ENCODE measurements at places on chromosomes 1 and 21.
A peak's percentile ranks its signal among the peaks of the same experiment; 100 is the strongest.

DNA sequence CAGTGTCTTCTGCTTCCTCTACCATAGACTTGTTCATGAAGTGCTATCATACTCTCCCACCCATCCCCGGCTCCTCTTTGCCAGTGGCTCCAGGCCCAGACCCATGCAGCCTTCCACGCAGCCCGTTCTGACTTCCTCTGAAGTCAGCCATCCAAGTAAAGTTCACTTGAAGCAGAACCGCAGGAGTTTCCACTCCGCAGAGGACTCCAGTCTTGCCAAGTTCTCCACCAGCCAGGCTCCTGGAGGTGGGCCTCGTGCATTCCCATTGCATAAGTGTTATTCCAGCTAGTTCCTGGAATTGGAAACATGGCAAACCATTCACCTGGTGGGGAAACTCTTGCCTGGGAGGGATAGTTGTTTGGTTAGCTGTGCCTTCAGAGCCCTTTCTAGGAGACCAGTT lies 185.1 kb downstream of the PLPP3 start:
- DNase-seq: no peak

DNA sequence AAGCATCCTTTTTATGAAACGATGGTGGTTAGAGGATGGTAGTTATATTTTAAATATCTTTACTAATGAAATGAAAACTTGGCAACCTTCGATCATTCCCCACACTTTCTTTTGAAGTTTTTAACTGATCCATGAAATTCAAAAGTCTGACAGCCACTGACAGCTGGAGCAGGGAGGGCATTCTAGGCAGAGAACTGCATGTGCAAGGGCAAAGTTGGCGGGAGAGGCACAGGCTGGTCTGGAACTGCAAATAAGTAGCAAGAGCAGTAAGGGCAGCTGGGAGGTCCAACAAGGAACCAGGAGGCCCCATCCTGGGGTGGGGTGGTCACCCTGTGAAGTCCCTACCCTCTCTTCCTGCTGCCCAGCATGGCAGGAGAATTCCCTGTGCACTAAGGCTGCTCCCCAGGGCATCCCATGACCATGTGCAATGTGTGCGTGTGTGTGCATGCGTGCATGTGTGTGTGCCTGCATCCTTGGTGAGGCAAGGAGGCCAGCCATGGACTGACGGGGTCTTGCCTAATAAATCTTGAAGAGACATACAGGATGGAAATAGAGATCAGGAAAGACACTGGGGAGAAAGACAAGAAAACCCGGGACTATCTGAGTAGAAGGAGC lies 33.1 kb upstream of the FOXO6 start:
- no peak for DNase-seq

GRCh38 chr1:34419663-34420136 lies 243.0 kb downstream of the C1orf94 start:
- no peak for DNase-seq

DNA sequence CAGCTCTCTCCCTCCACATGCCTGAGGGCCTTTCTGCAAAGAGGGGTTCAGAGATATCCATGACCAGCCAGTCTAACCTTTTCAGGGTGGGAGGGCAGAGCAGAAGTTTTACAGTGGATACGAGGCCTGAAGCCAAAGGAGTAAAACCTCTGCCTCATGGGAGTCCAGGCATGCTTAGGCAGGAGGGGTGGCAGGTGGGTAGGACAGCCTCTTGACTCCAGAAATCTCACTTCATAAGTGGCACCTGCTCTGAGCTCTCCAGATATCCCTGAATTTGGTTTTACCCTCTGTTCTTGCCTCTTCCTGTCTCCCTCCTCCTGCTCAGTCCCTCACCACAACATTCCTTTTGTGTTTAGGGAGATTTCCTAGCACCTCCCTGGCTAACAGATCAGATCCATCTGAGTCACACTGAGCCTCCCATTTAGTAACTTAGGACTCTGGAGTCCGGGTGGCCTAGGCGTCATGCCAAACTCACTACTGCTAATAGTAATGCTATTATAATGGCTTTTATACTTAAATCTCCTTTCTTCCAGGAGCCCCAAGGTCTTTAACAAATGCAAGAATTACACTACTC lies 201.0 kb downstream of the HS2ST1 start:
- DNase-seq: no peak

- no peak for DNase-seq
Observed at GRCh38 chr1:214511639-214511998, 39.8 kb downstream of the PTPN14 start.

- DNase-seq: no peak
Observed at GRCh38 chr21:42691901-42692559, 38.6 kb downstream of the PDE9A start.

GRCh38 chr1:61005614-61006580 lies 76.5 kb upstream of the NFIA start:
- DNase-seq: no peak

DNA sequence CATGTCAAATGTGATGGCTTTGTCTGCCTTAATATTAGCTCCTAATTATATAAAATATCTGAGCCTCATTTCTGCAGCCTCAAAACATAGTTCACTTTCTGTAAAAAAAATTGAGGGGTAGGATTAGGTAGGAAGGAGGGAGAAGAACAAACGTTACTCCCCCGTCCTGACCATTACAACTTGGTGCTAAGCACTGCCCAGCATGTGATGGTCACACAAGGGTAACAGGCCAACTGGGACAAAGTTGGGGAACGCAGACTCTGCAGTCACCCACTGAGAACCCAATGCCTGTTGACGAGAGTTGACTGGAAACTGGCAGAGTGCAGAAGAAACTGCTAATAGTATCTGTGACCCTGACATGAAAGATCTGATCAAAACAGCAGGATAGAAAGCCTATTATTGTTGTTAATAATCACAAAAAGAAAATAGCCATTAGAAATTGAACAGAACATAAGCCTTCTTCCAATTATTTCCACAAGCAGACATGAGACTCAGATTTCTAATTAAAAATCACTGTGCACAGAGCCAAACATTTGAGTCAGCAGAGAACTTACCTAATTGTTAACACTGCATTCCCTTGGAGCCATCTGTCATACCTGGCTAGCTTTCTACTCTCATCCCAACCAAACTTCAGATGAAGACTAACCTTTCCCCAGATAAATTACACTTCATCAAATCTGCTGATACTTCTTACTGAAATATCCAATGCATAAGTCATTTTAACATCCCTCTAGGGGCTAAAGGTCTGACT lies 5.5 kb downstream of the SORT1 start:
- no peak for DNase-seq

GRCh38 chr1:113681596-113682337 lies 77.5 kb downstream of the PHTF1 start:
- DNase-seq: no peak

- DNase-seq: no peak
Observed at GRCh38 chr1:9319789-9320519, 27.3 kb downstream of the SPSB1 start.

DNA sequence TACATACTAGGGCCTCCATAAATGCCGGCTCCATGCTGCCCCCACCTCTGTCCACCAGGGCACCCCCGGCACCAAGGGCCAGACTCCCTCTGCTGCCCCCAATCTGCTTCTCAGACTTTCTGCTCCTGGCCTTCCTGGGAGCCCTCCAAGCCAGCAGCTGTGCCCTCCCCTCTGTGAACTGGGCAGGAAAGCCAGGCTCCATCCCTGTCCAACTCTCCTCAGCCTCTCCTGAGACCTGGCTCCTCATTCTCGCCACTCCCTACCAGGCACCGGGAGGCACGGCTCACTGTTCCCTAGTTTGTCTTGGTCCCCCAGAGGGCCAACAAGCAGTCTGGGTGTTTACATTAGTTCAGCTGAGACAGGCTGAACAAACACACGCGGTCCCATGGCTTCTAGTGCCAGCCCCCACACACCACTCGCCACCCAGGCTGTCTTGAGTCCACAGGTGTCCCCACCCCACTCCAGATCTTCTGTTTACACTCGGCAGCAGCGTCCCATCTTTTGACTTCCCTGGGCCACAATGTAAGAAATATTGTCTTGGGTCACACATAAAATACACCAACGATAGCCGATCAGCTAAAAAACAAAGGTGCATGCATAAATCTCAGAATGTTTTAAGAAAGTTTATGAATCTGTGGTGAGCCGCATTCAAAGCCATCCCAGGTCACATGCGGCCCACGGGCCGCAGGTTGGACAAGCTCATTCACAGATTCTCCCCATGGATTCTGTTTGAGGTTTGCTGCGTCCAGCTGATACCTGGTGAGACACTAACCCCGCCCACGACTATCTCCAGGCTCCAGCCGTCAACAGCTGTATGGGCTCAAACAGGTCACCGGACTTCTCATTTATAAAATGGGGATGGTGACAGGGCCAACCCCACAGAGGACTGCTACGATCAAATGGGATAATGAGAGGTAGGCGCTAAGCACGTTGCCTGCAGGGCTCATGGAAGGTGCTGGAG lies 29.5 kb upstream of the ECE1 start:
- no peak for DNase-seq

GRCh38 chr1:110185181-110185580 lies 24.9 kb upstream of the KCNC4 start:
- DNase-seq: no peak

- peak; percentile 9 for DNase-seq
Observed at GRCh38 chr21:25283720-25284119, 323.6 kb downstream of the MRPL39 start.

DNA sequence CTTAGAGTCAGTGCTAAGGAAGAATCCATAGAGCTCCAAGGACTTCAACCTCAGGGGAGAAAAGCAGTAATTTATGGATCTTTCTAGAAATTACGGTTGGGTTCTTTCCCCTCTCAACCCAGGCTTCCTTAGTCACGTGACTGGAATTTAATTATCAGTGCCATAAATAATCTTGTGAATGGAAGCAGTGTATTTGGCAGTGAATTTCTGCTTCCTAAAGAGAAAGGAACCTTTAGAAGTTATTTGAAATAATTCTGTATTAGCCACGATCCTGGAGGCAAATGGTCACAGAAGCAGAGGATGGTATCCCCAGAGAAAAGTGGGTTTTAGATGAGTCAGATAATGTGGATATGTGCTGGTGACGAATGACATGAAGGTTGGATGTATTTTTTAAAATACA lies 89.6 kb downstream of the NFIA start:
- DNase-seq: no peak

DNA sequence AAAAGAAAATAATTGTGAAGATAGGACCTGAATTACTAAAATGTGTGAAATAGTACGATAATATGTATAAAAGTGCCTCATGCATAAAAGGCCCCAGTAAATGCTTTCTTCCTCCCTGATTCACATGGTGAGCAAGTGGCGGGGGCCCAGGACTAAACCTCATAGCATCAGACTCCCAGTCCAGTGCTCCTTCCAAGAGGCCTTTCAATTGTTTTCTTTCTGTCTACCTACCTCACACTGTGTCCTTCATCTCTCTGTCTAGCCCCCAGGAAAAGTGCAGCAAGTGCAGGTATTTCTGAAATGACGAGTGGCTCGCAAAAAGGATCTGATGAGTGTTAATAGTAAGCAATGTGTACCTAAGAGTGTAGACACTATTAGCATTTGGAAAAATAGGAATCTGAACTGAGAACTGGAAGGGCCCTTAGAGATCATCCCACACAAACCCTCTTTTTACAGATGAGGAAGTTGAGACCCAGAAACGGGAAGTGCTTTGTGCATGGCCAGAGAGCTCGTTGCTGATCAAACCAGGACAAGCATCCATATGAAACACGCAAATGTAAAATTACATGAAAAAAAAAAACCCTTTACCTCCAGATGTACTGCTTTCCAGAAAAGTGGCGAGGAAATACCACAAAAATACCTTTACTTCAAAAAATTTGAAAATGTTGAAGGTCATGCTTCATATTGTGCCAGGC lies 118.2 kb upstream of the HOOK1 start:
- no peak for DNase-seq

DNA sequence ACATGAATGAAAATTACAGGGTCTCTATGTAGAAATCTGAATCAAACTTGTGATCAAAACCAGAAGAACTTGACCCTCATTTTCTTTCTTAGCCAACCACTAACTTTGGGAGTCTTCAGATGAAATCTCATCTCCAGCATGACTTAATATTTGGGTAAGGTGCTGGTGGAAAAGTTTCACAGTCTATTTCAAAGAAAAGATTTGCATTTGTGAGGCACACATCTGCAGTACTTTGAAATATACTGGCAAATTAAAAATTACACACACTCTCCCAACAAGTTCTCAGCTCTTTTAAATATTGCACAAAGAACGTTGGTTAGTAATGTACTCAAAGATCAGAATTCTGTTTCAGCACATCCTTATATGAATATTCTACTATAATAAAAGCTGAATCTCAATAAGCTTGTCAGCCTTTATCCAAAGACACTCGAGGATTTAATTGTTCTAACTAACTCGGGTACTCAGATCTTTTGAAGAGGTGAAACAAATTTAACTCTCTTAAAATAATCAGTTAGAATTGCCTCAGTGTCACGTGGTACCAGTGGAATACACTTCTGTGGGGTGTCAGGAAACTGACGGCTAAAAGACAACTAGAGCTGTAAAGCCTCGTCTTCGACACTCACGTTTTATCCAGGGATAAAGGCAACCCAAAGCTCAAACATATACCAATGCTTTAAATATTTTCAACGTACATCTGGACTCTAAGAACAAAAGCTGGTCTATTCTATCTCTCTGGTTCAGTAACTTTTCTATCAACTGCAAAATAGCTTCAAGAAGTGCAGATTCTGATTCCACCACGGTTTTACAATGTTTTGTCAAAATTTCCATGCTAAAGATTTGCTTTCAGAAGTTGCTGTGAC lies 19.0 kb downstream of the SAMSN1 start:
- peak; percentile 52 for DNase-seq

DNA sequence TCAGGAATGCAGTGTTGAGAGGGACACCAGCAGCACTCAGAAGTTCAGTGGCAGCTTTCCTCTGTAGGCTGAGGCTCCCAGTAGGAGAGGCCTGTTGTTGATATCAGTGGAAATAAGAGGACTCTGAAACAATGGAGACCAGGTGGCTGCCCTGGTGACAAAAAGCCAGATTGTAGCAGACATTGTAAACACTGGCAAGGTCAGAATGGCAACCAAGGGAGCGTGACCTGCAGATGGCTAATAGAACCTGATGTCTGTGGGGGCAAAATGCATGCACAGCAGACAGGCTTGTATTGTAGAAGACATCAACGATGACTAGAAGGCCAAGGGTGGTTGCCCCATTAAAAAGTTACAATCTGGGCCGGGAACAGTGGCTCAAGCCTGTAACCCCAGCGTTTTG lies 53.1 kb upstream of the GPR37L1 start:
- DNase-seq: no peak

- no peak for DNase-seq
Observed at GRCh38 chr1:248900637-248901036, 5.4 kb upstream of the PGBD2 start.

- peak; percentile 84 for DNase-seq
Observed at GRCh38 chr1:32413507-32414185, 19.4 kb upstream of the BSDC1 start.

GRCh38 chr1:62103846-62104245 lies 90.8 kb upstream of the L1TD1 start:
- no peak for DNase-seq

DNA sequence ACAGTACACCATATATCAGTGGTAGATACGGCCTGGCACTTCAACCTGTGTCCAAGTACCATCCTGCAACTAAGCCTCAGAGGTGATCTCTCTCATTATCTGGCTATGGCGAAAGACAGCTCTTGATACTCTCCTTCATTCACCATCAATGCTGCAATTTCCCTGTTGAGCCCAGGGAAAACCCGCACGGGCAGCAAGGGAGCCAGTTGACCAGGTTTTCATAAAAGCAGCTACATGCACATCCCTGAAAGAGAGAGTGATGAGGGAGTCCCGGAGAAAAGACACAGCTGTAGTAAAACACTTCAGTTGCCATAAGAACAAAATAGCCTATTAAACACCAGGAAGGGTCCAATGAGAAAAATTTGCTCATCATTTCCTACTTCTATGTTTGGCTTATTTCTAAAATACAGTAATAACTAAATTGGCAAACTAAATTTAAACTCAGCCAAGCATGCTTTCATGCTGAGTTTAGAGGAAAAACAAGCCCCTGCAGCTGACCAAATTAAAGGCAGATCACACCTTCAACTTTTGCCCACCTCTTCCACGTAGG lies 68.3 kb downstream of the CAPZB start:
- DNase-seq: no peak

Measured in CD4-positive, alpha-beta T cell treated with Interleukin-10 for 1 hour (primary cell).